HCT116 (cell line): ENCODE measurements at places on chromosomes 1 and 21.

DNA sequence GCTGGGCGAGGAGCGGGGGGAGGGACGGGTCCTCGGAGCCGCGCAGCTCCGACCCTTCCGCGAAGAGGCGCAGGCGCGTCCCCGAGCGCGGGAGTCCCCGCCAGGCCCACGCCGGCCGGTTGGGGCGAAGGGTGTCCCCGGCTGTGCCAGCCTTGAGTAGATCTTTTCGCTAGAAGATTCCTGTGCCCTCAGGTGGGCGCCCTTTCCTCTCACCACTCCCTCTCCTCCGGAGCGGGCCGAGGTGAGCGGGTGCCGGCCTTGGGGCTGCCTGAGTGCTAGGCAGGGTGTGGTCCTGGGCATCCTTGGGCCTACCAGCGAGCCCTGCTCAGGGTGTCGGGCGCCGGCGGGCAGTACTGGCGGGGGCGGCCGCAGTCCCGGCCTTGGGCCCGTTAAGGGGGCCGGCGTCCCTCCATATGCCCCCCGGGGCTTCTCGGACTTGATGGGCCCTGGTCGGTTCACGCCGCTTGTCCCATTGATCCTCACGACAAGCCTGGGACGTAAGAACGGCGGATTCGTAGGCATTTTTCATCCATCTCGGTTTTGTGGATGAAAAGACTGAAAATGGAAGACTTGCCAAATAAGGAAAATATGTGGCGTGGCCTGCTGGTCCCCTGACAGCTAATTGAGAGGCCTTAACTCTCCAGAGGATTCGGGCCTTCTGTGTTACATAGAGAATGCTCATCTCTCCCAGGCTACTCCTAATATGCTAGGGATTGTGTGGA lies 712 bp downstream of the DEGS1 start:
- no peaks in the 10 kb centered on the region for H3K27me3 ChIP-seq
- DNase-seq, result no peak
- H3K36me3 ChIP-seq, result no peaks in the 10 kb centered on the region
- peak overlapping the region; percentile 86 for H3K27ac ChIP-seq

DNA sequence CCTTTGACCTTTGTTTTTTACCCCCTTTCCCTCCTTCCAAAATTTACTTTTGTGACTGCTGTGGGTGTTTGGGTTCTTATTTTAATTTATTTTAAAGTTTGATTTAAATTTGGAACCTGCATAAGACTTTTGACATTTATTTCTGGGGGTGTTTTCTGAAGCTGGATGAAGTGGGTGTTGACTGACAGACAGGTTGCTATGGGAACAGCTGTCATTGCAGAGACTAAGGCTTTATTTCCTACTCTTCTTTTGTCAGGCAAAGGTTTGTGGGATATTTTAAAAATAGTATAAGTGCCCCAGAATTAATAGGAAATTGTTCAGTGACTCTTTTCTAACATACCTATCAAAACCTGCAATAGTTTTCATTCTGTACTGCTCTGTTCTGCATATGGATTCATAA lies 290.8 kb upstream of the ESRRG start:
- H3K27me3 ChIP-seq, result no peaks in the 10 kb centered on the region
- no peak for DNase-seq
- no peak overlapping the region for H3K27ac ChIP-seq
- H3K36me3 ChIP-seq, result no peaks in the 10 kb centered on the region

DNA sequence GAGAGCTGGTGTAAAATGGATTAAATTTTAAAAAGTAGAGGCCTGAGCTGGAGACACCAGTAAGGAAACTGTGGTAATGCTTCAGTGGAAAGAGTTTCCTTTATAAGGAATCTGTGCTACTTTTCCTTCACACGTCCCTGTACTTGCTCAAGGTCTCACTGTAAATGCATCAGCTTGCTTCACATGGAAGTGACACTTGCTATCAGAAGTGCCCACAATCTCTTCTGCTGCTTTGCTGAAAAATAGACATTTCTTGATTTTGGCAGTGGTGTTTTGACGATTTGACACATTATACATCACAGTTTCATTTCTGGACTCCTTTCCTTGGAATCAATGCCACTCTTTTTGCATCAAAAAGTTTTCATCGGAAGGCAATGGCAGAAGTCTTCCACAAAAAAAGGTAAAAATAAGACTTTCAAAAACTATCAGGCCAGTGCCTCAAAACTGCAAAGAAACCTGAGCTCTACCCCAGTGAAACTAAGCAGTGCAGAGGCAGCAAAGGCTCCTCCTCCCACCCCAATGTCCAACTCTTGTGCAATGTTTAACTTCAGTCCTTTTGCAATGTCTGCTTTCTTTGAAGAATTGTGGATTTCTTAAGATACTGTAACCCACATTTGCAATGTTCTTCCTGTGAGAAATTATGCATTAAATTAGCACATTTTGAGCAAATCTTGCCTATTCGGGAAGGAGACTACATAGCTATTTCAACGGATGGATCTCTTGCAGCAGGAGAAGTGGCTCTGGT lies 18.4 kb upstream of the TSPAN2 start:
- H3K36me3 ChIP-seq, result no peaks in the 10 kb centered on the region
- no peaks in the 10 kb centered on the region for H3K4me1 ChIP-seq
- no peaks in the 10 kb centered on the region for H3K27me3 ChIP-seq
- DNase-seq, result no peak
- H3K27ac ChIP-seq, result no peak overlapping the region

DNA sequence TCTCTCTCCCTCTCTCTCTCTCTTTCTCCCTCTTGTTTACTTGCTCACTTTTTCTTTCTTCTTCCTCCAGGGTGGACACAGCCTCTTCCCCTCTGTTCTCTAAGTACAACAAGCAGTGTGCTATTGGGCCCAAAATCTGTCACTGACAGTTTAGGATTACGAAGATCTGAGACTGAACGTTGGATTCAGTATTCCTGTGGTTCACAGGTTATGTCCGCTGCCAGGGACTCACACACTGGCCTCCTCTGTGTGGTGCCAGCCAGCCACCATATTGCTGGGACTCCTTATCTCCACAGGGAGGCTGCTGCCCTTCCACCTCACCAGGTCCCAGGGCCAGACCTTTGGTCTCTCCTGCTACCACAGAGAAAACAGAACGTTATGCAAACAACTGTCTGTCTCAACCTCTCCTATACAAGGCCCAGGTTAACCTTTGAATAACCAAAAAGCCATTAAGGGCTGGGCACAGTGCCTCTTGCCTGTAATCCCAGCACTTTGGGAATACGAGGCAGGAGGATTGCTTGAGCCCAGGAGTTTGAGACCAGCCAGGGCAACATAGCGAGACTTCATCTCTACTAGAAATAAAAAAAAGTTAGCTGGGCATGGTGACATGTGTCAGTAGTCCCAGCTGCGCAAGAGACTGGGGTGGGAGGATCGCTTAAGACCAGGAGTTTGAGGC lies 171.9 kb upstream of the RAB4A start:
- H3K27me3 ChIP-seq, result no peaks in the 10 kb centered on the region
- no peak overlapping the region for H3K27ac ChIP-seq
- no peaks in the 10 kb centered on the region for H3K36me3 ChIP-seq
- DNase-seq, result no peak
- no peak overlapping the region for H3K4me3 ChIP-seq
- H3K4me1 ChIP-seq, result peaks cover 11% of the 10 kb centered on the region

DNA sequence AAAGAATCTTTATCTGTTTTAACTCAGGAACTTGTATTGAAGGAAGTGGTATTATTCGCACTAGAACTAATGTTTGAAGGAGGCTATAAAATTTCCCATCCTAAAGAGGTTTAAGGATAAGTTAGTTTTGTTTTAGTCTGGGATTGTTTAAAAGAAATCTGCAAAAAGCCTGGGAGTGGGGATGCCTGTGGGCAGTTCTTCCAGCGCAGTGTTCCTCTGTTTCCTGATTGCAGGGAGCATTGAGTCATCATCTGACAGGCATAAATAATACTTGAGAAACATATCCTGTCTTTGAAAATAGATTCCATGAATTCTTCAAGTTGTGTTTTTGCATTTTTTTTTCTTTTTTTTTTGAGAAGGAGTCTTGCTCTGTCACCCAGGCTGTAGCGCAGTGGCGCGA lies 350.8 kb upstream of the PTBP2 start:
- H3K27me3 ChIP-seq, result no peaks in the 10 kb centered on the region
- no peak overlapping the region for H3K27ac ChIP-seq
